Neural progenitor cell (in vitro differentiated cells): ENCODE measurements at places on chromosomes 6 and 20. TPM values are rescaled to one million over a fixed set of nuclear protein-coding genes. Genes with fewer than 3 reads are reported as not detected.

DNA sequence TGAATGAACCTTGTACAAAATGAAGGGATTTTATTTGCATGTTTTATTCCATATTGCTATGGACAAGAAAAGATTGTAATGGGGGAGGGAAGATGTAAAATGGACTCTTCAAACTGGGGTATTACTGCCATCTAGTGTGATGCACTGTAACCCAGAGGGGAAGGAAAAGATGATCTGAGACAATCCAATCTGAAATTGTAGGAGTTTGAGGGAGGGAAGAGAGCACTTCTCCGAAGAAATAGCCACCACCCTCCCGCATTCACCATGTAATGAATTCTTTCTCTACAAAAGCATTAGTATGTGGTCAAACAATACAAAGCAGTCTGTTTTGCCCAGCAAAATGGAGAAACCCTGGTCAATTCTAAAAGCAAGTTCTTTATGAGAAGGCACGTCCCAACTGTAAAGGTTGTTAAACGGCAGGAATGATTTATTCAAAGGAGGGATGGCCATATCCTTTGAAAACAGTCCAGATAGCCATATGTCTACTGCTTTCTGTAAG lies 679.5 kb upstream of the NRSN1 start:
- H3K27ac ChIP-seq = no peak overlapping the region
- H3K4me1 ChIP-seq = peaks cover 6% of the 10 kb centered on the region
- no peak overlapping the region for H3K4me3 ChIP-seq
- no peaks in the 10 kb centered on the region for H3K36me3 ChIP-seq
- H3K27me3 ChIP-seq = no peaks in the 10 kb centered on the region

Gene INSM1
- total RNA-seq = 0.28 and 0.41 TPM in 2 replicates

GRCh38 chr6:115717062-115717461 lies 343.6 kb downstream of the FRK start:
- no peak overlapping the region for H3K4me3 ChIP-seq
- no peak overlapping the region for H3K27ac ChIP-seq
- no peaks in the 10 kb centered on the region for H3K36me3 ChIP-seq
- H3K27me3 ChIP-seq = no peaks in the 10 kb centered on the region

DNA sequence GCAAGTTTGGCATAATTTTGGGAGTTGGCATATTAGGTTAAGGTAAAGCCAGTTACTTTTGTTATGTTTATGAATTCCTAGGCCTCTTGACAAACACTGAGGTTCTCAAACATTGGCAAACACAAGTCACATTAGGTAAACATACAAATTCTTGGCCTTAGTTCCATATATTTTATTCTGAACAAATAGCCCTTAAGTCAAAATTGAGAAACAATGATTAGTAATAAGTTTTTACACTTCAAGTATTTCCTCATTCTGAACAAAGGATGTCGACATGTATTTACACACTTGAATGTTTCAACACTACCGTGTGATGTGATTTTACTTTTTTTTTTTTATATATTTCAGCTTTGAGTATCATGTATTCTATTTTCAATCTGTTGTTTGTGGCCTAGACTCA lies 3.8 kb upstream of the ECHDC1 start:
- DNase-seq = no peak
- no peaks in the 10 kb centered on the region for H3K27me3 ChIP-seq
- H3K36me3 ChIP-seq = no peaks in the 10 kb centered on the region
- H3K4me1 ChIP-seq = peaks cover 12% of the 10 kb centered on the region

GRCh38 chr6:169967687-169968086 lies 216.3 kb downstream of the ERMARD start:
- no peak overlapping the region for H3K27ac ChIP-seq
- no peak for DNase-seq
- no peak overlapping the region for H3K4me3 ChIP-seq
- H3K27me3 ChIP-seq = peaks cover 6% of the 10 kb centered on the region

GRCh38 chr6:12137480-12137879 lies 125.4 kb downstream of the HIVEP1 start:
- no peaks in the 10 kb centered on the region for H3K4me1 ChIP-seq
- H3K4me3 ChIP-seq = no peak overlapping the region
- no peak for DNase-seq
- H3K27ac ChIP-seq = no peak overlapping the region

GRCh38 chr6:14934013-14934412 lies 311.9 kb upstream of the JARID2 start:
- no peaks in the 10 kb centered on the region for H3K27me3 ChIP-seq
- no peak overlapping the region for H3K27ac ChIP-seq
- H3K4me1 ChIP-seq = peaks cover 13% of the 10 kb centered on the region
- DNase-seq = no peak
- no peak overlapping the region for H3K4me3 ChIP-seq
